ENCODE measurements at places on chromosomes 13 and 19.

- DNase-seq = no peak
Observed at GRCh38 chr13:91664039-91664438, 265.6 kb downstream of the GPC5 start.

DNA sequence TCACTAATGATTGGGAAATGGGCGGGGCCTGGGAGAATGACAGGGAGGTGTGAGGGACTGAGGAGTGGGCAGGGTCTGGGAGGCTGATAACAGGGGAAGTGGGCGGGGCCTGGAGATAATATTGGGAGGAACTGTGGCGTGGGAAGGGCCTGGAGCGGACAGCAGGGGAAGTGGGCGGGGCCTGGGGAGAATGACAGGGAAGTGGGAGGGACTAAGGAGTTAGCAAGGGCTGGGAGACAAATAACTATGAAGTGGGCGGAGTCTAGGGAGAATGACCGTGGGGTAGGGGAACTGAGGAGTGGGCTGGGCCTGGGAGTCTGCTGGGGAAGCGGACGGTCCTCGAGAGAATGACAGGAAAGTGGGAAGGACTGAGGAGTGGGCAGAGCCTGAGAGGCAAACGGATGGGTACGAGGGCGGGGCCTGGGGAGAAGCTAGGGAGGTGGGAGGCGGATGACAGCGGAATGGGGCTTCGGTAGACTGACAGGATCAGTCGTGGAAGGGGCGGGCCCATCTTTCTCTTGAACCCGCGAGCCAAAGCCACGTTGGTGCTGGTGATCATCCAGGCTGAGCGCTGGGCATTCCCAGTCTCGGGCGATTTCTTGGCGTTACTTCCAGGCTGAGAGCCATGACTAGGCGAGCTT, 14.0 kb upstream of the TUBB4A start:
- DNase-seq = peak; percentile 77

GRCh38 chr13:79870766-79871165, 389.8 kb downstream of the NDFIP2 start:
- DNase-seq = no peak

DNA sequence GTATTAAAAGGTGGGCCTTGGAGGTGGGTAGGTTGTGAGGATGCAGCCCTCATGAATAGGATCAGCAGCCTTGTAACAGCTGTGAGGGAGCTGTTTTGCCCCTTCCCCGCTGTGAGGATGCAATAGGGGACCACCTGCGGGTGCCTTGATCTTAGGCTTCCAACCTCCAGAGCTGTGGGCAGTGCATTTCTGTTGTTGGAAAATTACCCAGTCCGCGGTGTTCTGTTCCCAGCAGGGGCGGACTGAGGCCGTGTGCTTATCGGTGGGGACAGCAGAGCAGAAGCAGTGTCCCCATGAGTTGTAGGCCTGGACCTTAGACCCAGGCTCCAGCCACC, 54.8 kb upstream of the TEX29 start:
- no peak for DNase-seq

DNA sequence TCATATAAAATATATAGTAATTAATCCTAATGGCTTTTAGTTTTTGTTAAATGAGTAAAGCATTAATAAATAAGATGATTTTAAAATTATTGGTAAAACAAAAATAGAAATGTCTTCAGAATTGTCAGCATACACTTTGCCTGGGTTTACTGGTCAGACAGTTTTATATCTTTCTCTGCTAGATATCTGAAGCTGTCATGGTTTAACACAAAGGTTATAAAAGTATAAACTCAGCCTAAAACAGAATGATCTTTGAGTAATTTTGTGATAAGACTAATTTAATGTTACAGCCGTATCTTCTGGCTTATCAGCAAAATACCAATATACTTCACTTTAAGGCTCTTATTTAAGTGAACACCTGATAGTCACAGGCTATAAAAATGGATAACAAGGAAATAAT, 17.8 kb upstream of the NAA16 start:
- DNase-seq = no peak

GRCh38 chr13:105168295-105168694, 1367.2 kb downstream of the EFNB2 start:
- DNase-seq = no peak

GRCh38 chr13:97121894-97122293, 100.2 kb upstream of the MBNL2 start:
- no peak for DNase-seq

- no peak for DNase-seq
Observed at GRCh38 chr13:110853235-110853721, 61.6 kb downstream of the ANKRD10 start.

GRCh38 chr13:39859898-39860297, 204.4 kb downstream of the COG6 start:
- DNase-seq = no peak

- DNase-seq = no peak
Observed at GRCh38 chr13:50758796-50759195, 84.7 kb downstream of the DLEU7 start.

DNA sequence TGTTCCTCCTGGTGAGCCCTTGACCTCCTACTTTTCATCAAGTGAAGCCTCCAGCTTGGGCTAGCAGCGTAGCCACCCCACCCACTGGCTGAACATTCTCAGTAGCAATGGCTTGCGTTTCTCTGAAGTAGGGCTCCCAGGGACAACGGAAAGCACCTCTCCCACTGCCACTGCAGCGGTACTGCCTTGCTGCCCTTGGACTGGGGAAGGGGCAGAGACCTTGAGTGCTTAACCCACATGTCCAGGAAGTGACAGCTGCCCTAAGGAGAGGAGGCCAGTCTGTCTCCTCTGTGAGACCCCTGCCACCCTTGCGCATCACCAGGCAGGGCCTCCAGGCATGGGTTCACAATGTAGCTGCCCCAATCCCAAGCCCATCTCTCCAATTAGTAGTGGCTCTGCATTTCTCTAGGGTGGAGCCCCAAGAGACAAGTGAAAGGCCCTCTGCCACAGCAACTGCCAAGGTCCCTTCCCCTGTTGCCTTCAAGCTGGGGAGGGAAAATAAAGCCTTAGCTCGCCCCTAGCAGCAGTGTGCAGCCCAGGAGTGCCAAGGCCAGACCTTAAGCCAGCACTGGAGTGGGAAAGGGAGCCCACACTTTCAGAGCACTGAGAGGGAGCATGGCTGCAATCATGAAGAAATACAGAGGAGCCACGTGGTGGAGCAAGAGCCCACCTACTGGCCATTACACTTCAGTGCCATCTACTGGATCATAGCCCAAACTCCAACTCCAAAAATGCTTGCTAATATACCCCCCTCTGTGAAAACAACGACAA, 175.9 kb upstream of the TRPC4 start:
- no peak for DNase-seq

- DNase-seq = no peak
Observed at GRCh38 chr13:52695856-52696255, 43.2 kb downstream of the SUGT1 start.

GRCh38 chr13:34897220-34897619, 44.9 kb upstream of the NBEA start:
- no peak for DNase-seq

GRCh38 chr19:37127999-37128820, 44.3 kb downstream of the ZNF585A start:
- DNase-seq = no peak

DNA sequence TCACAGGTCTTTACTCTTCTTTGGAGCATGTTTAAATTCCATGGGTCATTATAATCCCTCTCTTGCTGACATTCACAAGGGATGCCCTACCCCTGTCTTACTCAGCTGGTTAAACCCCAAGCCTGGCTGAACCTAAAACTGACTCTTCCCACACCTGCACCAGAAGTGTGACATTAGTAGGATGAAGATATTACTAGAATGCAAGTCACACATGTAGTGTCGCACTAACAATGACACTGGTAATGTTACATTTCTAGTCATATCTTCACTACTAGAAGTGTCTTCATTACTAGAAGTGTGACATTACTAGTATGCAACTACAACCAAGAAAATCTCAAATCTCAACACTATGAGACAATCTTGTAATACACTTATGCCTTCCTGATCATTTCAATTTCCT, 14.2 kb downstream of the ZAR1L start:
- no peak for DNase-seq

DNA sequence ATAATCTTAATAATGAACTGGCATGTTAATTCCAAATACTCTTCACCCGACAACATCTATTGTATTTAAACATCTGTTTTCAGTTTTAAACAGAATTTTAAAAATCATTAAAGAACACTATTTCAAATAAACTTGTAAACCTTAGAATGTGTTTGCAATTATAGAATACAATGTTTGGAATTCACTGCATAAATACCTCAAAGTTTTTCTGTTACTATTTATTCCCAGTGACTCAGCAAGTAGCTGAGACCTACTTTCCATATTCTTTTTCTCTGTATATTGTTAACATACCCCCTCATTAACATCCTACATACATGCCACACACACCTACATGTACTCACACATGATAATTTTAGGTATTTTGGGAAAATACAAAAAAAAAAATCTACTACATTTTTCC, 1134.3 kb downstream of the SLITRK1 start:
- DNase-seq = no peak

GRCh38 chr13:98134901-98135300, 8.0 kb upstream of the FARP1 start:
- no peak for DNase-seq

- no peak for DNase-seq
Observed at GRCh38 chr13:83221256-83221655, 661.0 kb downstream of the SLITRK1 start.

DNA sequence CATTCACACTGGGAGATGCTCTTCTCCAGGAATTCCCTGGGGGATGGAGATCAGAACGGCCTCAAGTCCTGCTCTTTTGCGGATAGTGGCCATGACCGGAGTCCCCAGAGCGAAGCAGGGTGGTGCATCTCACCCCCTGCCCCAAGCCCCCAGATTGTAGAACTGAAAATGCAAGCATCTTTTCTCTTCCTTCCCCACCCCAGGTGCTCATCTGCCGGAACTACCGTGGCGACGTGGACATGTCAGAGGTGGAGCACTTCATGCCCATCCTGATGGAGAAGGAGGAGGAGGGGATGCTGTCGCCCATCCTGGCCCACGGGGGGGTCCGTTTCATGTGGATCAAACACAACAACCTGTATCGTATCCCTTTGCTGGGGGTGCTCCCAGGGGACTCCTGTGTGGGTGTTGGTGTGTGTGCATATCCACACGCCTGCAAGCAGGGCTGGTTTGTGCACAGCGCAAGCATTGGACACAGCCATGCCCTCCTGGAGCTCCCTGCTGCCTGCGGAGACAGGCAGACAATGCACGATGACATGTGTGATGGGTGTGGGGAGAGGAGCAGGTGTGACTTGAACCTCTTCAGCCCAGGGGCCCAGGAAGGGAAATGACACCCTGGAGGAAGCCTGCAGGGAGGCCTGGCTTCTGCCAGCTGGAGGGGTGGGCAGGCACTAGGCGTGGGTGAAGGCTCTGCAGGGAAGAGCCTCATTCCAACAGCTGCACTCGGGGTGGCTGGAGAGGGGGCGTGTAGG, 5.7 kb downstream of the AP1M1 start:
- DNase-seq = no peak

- no peak for DNase-seq
Observed at GRCh38 chr13:50672025-50672424, 171.5 kb downstream of the DLEU7 start.

GRCh38 chr13:60970736-60971135, 444.9 kb downstream of the PCDH20 start:
- DNase-seq = no peak

DNA sequence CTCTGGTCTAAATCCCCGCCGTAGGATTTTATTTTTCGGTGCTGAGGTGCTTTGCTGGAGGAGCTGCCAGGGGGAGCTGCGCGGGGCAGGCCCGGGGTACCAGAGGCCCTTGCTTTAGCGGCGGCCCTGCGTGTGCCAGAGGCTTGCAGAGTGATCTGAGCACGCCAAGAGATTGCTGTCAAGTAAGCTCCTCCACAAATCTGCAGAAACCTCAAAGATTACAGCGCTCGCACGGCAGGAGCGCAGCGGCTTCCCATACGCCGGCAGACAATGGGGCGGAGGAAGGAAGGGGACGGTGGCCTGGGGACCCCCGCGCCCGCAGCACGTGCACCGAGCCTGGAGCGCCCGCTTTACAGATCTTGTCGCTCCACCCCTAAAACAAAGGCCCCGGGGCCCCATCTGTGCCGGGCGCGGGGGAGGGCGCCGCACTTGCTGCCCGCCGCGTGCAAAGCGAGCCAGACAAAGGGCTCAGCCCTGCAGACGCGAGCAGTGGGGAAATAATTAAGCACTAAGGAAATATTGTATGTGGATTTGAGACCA, 9.1 kb upstream of the C19orf12 start:
- peak; percentile 48 for DNase-seq

- DNase-seq = no peak
Observed at GRCh38 chr13:30241532-30241931, 65.8 kb downstream of the KATNAL1 start.

DNA sequence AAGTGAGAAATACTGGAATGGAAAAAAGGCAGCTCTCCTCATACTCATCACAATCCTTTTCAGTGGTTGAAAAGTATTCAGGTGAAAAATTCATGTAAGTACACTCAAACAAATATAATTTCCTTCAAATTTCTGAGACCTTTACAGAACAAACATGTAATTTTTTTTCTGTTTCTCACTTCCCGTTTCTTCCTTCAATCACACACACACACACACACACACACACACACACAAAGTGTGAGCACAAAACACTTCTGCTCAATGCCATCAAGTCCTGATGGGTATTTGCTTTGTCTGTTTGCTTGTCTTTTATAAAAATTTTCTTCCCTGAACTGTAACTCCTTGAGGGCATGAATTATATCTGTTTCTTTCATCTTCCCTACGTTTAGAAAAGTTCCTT, 110.6 kb downstream of the LIG4 start:
- no peak for DNase-seq

- no peak for DNase-seq
Observed at GRCh38 chr13:40777809-40778175, 6.8 kb upstream of the MRPS31 start.

DNA sequence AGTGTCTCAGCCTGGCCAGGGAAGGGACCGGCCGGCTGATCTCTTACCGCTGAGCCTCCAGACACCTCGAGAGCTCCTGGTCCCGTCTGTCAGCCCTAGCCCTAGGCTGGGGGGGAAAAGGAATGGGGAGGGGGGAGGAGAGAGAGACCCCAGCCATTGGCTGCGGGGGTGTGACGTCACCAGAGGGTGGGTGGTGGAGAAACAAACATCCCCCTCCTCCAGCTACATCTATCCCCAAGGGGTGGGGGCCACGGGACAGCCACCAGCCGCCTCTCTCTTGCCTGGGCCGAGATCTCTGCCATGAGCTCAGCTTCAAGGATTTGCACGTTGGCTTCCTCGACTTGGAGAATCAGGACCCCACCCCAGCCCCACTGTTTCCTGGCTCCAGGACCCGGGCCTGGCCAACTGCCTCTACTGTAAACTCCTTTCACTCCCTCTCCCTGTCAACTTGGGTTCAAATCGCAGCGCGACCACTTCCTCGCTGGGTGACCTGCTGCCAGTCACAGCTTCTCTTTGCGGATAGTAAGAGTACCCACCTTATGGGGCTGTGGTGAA, at the start of gene PRX:
Gene PRX (minus strand): TSS at position 88 of the 555 bp plus-strand sequence. CDS start 5,446 bp downstream, outside the sequence.
- no peak for DNase-seq

- DNase-seq = no peak
Observed at GRCh38 chr13:99686944-99687411, 185.7 kb downstream of the TM9SF2 start.

DNA sequence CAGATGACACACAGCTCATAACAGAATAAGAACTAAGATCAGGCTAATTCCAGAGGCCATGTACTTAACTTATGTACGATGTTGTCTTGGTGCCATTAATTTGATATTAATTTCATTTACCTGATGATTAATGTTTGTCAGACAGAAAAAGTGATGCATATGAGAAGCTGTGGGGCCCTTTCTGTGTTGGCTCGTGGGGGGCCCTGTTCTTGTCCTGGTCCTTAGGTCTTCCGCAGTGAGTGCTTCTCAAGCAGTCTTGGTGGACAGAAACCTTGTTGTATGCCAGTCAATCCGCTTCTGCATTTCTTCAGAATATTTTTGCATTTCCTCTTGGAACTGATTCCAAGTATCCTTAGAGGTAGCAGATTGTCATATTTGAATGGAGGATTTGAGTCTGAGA, 20.2 kb downstream of the SAFB start:
- no peak for DNase-seq

All from CD4-positive, alpha-beta T cell treated with Interleukin-6 for 4 hours (primary cell).